ENCODE measurements at places on chromosomes 3 and 15.

- DNase-seq = no peak
Measured at GRCh38 chr3:31766669-31767068, 214.4 kb downstream of the OSBPL10 start.

DNA sequence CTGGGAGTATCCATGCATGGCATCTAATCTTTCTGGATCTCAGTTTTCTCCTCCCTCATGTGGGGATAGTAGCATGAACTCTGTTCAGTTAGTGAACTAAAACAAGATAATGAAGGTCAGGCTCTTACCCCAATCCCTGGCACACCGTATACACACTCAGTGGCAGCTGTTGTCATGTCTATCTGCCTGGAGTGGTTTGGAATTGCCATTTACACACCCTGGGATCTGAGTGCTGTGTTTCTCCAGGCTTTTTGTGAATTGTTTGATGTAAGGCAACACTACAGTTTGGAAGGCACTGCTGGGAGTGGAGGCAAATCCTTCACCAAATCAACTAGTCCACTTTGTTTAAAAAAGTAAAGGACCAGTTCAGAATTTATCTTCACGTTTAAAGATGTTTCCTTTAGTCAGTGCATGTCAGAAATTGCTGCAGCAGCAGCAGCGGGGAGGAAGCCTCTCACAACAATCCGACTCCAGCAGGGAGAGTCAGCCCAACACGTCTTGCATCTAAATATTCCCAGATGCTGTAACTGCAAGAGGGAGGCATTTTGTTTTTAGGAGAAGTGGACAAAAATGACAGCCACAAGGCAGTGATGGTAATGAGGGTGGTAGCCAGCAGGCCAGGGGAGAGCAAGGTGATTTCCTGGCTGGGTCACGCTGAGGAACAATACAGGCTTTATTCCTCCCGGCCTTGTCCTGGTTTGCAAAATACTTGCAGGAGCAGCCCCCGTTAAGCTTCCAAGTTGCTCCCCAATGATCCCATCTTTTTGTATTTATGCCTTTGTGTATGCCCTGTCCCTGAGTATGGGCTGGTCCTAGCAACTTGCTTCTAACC is 128.5 kb upstream of the LRIG1 start:
- DNase-seq = no peak

- no peak for DNase-seq
Measured at GRCh38 chr15:74405823-74406222, 27.9 kb downstream of the SEMA7A start.

DNA sequence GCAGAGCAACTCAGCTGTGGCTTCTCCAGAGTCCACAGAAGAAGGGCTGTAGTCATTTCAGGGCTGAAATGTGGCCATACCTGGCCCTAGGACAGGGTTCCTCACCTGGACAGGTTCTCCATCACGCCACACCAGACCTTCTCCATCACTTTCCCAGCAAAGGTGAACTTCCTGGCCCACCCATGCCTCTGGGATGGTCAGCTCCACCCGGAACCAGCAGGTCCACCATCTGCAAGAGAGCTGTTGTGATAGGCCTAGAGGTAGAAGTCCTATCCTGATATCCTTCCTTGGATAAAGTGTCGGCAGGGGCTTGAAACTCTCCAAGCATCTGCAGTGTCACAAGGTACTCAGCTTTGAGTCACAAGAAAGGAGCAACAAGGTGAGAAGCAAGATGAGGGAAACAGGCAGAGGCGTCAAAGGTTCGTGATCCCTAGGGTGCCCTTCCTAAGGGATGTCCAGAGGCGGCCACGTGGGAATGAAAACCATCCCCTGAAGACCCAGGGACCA is 948 bp downstream of the MAN2C1 start:
- DNase-seq = no peak

DNA sequence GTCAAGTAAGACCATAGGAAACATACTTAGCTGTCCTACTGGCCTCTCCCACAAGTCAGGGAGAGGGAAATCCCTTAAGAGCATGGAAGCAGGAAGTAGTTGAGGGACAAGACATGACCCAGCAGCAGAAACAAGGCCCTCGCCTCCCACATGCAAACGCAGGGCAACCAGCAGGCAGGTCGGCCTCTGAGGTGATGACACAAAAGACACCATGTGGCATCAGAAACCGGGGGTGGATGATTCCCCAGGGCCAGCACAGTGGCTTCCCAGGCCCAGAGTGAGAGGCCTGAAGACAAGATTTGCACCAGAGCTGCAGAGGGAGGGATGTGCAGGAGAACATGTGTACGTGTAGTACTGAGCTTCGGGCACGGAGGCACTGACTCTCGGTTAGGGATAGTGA is 26.3 kb downstream of the PXYLP1 start:
- DNase-seq = no peak

DNA sequence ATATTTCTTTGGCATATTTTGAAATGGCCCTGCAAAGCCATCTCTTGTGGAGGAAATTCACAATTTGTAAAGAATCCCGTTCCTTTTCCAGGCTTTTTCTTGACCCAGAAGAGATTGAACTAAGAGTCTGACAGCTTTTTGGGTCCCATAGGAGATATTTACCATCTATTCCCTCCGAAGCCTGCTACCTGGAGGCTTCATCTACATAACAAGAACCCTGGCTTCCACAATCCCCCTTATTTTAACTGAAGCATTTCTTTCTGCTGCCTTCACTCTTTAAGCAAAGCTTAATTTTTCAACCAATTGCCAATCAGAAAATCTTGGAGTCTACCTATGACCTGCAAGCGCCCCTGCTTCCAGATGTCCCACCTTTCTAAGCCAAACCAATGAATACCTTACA is 248.1 kb upstream of the GADL1 start:
- DNase-seq = no peak

DNA sequence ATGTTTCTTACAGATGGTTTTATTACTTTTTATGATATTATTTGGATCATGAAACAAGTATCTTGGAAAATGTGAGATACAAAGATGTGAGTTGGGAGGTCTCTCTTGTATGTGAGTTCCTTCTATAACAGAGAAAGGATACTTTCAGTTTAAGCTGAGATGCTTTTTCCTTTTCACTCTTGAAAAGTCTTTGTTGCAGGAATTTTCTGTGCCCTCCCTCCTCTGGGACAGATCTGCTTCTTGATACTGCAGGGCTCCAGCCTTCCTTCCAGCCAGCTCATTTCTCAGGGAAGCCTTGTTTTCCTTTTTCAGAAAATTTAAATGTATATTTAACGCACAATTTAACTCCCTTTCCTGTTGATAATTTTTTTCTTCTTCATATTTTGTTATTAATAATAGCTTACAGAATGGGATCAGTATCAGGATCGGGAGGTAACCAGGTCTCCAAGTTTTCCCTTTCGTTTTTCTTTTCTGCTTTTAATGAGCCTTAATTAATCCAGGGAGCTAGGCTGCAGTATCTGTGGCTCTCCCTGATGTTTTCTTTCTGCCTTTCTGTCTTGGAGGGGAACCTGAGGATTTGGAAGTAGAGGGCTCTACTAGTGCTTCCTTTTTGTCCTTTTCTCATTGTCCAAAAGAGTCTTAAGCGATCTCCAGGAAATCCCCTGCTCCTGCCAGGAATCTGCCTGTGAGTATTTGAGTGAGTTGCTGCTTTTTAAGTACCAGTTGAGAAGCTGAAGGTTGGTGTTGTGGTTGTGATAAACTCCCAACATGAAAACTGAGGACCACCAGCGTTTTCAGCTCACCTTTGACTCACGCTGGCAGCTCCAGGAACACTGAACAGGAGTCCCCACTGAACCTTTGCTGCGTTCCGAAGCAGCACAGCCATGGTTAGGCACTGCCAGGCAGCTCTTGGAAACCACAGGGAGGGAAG is 105.7 kb downstream of the IGF1R start:
- DNase-seq = no peak

- DNase-seq = no peak
Measured at GRCh38 chr3:154137036-154137435, 15.8 kb downstream of the ARHGEF26 start.

GRCh38 chr3:123683505-123684154 is 98.8 kb upstream of the HACD2 start:
- DNase-seq = no peak

GRCh38 chr3:41247055-41248004 is 48.0 kb downstream of the CTNNB1 start:
- DNase-seq = no peak

DNA sequence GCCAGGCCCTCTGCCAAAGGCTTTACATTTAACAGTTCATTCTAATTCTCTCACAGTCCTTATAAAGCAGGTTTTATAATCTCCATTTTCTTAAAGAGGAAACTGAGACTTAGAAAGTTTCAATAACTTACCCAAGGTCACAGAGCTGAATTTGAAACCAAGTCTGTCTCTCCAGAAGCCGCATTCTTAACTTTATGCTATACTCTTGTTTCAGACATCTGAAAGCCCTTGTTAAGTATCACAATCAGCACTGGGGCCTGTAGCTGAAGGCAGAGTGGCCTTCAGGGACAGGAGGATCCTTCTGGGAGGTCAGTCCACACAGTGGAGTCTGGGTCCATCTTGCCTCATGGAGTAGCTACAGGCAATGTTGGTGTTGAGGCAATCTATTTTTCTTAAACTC is 27.9 kb downstream of the LRRN1 start:
- no peak for DNase-seq

- DNase-seq = no peak
Measured at GRCh38 chr3:110526777-110527727, 544.6 kb upstream of the NECTIN3 start.

DNA sequence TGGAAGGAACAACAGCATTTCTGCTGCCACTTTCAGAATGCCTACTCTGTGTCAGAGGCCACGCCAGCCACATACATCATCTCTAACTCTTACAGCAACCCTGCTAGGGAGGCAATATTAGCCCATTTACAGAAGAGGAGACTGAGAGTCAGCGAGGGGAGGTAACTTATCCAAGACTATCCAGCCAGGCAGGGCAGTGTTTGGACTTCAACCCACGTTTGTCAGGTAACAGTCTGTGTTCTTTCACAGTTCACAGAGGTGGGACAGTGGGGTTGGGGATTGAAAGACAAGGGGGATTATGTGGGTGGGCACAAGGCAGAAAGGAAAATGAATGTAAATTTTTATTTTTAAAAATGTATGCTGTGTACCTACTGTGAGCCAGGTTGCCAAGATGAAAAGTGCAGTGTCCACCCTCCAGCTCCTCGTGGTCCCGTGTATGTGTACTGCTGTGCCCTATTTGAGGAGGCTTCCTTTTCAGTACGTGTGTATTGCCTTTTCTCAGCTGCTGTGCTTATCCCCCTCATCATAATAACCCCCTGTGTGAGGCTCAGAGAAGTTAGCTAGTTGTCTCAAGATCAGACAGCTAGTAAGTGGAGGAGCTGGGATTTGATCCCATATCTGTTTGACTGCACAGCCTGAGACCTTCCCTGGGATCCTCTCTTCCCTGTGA is 16.5 kb upstream of the ATP2B2 start:
- no peak for DNase-seq

DNA sequence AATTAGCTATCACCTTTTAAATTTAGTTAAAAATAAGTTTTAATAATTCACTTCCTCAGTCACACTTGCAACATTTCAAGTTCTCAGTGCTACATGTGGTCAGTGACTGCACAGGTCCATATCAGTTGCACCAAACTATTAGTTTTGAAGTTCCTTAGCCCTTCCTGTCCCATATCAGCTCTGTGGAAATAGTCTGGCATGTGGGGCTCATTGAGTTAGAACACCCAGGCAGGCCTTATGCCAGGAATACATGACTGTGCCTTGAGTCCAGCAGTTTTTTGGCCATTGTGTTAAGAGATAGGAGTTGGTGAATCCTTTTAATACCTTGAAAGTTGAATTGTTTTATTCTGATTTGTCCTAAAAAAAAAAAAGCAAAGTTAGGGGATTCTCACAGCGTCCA is 153.7 kb upstream of the BFSP2 start:
- DNase-seq = no peak

GRCh38 chr3:188939814-188940572 is 231.8 kb upstream of the TPRG1 start:
- DNase-seq = no peak

- DNase-seq = no peak
Measured at GRCh38 chr15:65384505-65384894, 6.7 kb upstream of the IGDCC3 start.

DNA sequence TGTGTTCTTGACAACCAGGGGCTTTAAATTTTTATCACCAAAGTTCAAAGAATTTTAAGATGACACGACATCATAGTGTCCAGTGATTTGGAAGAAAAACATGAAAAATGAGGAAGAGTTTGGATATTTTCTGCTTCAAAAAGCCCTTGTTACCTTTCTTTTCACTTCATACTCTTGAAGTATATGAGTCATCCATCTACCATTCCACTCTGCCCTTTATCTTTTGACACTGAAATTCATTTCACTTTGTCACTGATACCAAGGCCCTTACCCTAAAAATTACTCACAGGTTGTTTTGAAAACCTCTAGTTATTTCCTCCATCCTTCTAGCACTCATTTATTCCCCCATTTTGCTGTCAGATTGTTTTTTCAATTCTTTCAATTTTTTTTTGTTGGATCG is 42.7 kb downstream of the OR5H15 start:
- no peak for DNase-seq

- DNase-seq = no peak
Measured at GRCh38 chr15:27660676-27661075, 438.4 kb downstream of the OCA2 start.

- no peak for DNase-seq
Measured at GRCh38 chr15:67172172-67172571, 82.3 kb downstream of the AAGAB start.

DNA sequence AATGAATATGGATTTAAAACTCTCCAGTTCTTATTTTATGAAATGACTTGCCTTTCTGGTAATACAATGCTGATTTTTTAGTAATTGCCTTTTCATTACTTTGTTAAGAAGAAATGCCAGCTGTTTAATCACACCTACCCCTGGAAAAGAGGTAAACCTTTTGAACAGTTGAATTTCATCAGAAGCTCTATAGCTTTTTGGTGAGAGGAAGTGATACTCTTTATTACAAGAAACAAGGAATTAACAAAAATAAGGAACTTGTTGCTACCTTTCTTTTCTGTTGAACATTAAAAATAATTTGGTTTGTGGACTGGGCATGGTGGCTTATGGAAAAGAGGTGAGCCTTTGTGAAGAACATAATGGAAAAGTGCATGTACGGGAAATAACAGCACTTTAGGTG is 19.7 kb downstream of the BLOC1S6 start:
- DNase-seq = no peak

DNA sequence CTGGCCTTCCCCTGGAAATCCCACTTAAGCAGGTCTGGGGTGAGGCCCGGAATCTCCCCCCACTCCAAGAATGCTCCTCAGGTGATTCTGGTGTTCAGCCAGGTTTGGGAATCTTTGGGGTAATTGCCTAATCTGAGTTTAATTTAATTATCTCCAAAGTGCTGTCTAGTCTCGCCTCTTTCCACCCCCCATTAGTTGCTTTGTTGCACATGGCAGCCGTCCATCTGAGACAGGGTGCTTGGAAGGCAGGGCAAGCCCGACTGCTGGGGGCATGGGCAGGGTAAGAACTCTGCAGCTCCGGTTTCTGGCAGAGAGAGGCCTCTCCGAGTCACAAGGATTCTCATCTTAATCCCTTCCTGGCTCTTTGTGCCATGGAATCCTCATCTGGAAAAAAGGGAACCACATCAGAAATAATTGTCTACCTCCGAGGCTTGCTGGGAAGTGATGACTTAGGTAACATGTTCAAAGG is 15.0 kb downstream of the IL17RD start:
- DNase-seq = no peak

DNA sequence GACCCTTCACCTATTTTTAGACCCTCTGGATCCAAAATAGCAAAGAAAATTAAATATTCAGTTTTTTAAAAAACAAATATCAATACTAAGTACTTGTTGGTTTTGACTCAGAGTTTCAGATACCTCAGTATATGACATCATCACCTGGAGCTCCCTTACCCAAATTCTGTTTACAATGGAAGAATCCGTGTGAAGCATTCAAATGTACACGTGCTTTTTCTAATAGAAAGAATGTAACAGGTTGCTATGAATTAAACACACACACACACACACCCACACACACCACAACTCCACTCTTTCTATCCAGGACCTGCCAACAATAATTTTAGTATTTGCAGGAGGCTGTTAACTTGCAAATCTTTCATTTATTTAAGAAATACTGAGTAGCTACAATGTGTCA is 221.8 kb downstream of the THRB start:
- DNase-seq = no peak
